ENCODE measurements at places on chromosomes 6 and 20. TPM values are rescaled to one million over a fixed set of nuclear protein-coding genes. Genes with fewer than 3 reads are reported as not detected.

DNA sequence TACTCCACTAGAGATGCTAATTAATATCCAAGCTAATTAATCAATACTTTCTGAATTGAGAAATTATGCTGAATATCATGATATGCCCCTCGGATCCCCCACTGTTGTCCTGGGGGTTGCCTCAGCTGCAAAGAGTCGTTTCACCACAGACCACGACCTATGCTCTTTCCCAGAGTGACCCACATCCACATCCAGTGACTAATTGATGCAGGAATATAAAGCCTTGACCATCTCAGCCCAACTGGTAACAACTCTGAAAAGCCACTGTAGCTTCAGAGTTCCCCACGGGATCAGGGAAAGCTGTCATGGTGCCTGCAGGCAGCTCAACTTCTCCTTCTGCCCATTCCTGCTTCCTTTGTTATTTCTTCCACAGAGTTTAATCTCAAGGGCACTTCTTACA, 116.9 kb downstream of the RWDD2A start:
- DNase-seq, result no peak

DNA sequence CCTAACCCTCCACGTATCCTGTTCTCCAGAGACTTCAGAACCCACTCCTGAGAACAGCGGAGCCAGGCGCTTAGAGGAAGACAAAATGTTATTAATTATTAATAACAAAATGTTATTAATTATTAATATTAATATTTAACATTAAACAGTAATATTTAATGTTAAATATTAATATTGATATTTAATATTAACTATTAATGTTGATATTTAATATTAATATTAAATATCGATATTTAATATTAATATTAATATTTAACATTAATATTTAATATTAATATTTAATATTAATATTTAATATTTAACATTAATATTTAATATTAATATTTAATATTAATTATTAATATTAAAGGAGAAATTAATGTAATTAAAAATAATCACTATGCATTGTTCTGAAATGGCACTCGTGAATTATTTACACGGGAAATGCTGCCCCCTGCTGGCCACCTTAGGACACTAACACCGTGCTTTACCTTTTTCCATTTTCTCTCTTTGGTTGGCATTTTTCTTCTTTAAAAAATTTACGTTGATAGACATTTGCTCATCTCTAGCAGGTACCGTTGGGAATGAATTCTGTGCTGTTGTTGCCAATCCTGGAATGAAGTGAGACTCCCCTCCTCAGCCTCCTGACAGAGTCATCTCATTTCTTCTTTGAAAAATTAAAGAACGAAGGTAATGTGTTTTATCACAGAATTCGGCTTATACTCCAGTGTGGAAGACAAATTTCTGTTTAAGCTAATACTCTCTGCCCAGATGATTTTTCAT, 7.5 kb upstream of the GGTLC1 start:
- peak; percentile 16 for DNase-seq

GRCh38 chr6:133985970-133986369, 32.9 kb downstream of the TBPL1 start:
- no peak for DNase-seq

HLA-DRB5 gene
- 10.6 TPM for total RNA-seq

BEND6 gene
- total RNA-seq, result not detected

CYP24A1 gene
- total RNA-seq, result not detected

BMP5 gene
- not detected for total RNA-seq

DNA sequence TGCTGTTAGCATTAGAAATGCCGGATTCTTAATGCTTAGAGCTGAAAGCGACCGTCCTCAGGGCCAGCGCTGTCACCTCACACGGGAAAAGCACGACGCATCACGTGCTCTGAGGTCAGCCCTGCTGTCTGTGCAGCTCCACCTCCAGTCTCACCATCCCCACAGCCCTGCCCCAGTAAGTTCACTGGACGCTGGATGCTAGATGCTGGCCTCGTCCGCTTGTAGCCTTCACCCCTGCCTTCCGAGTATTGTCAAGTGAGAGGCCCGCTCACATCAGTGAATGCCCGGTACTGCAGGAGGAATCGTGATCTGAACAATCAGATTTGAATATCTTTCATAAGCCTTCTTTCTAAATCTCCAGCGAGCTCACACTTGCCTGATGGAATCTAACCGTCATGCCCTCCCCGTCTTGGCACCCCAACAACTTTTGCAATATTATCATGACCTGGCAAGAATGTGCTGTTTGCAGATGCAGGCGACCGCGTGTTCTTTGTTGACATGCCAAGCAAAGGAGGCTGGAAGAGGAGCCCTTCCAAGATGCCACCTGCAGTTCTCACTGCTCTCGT, 64.9 kb downstream of the DLL1 start:
- DNase-seq, result no peak

RAD21L1 gene
- total RNA-seq, result not detected

SOX4 gene
- 20.8 TPM for total RNA-seq

DNA sequence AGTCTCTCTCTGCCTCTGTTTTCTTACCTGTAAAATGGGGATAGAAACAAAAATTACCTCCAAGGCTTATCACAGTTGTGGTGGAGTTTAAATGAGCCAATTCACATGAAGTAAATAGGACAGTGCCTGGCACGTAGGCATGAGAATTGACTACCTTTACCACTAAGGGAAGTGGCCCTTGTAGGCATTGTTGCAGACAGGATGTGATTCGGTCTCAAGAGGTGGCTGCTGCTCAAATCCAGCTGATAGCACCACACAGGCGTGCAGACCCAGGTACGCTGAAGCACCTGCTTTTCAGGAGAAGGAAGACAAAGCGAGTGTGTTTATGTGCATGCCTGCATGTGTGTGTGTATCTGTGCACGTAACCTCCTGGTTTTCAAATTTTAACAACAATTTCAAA, 108.6 kb downstream of the EYA2 start:
- no peak for DNase-seq

DNA sequence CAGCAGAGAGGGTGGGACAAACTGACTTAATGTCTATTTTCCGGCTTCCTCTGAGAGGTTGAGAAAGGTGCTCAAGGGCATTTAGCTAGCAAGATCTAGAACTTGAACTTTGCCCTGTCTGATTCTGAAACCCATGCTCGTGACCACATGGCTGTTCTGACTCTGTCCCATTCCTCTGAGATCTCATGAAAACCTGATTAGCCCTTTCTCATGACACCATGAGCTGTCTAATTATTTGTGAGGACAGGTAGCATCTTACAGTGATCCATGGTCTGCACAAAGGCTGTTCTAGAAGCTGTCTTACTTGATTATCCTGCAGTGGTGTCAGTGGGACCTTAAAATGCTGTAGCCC, 89.6 kb upstream of the TOX2 start:
- peak; percentile 6 for DNase-seq

ATP6V1G2 gene
- total RNA-seq, result 0.82 TPM

DNA sequence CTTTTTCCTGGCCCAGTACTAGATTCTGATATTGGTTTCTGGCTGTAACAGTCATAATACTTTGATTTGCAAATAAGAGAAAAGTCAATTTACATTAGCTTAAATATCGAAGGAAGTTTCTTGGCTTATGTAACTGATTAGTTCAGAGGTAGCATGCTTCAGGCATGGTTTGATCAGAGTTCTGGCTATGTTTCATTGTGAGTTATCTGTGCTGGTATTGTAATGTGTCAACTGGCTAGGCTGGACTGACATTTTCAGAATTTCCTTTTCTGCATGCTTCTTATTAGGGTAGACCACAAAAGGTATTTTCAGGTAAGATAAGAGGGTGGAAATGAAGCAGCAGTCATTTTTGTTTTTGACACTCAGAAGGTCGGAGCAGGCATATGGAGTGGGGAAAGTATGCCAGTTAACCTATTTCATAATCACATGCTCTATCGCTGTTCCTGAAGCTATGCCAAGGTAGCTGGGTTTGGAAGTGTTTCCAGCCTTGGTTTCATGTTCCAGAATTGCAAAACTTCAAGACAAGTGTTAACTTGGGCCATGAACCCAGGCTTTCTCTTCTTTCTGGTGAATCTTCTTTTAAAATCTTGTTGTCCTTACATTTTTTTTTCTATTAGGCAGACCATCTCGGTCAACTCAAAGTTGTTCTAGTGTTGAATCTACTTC, 244.9 kb downstream of the DHX35 start:
- no peak for DNase-seq

DNA sequence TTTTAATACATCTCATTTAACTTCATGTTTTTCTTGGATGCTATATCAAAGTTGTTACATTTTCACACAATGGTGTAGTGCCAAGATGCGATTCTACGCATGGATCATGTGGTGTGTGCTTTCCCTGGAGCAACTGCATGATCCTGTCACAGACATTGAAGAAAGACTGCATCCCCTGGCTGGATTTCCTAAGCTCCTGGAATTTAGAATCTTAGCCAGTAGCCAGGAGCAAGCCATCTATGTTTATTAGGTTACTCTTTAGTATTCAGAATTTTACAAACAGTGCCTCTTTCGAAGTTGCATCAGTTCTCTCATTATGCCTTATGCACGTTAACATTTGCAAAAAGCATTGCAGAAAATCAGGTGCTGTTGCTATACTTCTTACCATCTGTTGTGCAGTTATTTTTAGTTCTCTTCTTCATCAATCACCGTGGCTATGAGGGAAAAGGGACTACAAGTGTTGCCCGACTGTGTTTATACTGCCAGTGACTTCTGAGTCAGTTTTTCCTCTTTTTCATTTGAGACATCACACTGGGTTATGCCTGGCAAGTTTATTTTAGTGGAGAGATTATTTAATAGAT, 584.2 kb downstream of the BCKDHB start:
- no peak for DNase-seq

GRCh38 chr6:130622142-130622541, 205.1 kb upstream of the SMLR1 start:
- no peak for DNase-seq

IL20RA gene
- total RNA-seq, result not detected

DNA sequence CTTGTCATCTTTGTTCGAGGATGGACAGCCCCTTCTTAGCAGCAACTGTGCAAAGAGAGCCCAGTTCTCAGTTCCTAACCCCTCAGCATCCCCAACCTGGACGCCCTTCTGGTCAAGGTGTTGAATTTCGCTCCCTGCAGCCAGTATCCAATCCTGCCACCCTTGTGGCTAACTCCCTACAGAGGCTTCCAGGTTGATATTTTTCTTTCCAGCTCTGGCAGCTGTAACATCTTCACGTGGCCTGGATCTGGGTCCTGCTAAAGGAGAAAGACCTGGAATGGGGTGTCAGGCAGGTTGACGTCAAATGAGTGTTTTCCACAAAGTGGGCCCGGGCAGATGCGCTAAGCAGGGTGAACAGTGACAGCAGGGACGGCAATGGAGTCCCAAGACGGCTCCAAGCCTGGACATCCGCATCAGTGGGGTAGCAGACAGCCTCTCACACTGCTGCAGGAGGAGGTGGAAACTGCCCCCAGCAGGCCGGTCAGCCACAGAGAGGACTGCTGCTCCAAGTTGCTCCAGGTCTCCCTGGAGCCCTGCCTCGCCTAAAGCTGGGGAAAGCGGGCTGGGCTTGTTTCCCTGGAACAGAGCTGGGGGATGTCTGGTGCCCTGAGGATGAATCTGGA, 1.0 kb upstream of the YTHDF1 start:
- DNase-seq, result no peak

KHDC1 gene
- 6.7 TPM for total RNA-seq

GRCh38 chr6:153725456-153725855, 313.6 kb upstream of the OPRM1 start:
- DNase-seq, result no peak

DNA sequence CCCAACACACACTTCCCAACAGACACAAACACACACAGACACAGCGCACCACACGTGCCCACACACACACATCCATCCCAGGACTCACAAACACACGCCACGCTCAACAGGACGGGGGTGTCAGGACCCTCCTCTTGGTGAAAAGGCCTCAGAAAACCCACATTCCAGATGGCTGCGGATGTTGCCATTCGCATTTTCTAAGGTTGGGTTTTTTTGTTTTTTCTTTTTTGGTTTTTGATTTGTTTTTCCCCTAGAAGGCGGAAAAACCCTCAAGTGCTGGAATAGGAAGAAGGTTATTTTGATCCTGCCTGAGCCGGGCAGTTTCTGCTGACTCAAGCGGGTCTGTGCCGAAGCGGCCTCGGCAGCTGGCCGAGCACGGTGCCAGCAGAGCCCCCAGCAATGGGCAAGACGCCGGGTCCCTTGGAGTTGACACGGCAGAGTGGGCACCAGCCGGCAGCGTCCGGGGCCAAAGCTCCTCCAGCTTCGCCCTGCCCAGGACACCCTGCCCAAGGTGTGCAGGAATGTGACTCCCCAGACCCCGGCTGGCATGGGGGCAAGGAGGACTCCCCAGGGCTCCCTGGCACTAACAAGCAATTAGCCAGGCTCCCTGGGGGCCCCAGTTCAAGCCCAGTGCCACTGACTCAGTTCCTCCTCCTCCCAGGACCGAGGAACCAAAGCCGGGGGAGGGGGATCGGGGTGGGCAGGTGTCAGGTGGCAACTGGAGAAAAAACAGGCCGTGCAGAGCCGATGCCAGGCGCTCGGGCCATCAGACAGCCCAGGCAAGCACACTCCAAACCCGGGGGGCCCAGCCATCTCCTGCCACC, 40.9 kb upstream of the ZBP1 start:
- DNase-seq, result no peak

UNC93A gene
- total RNA-seq, result not detected

GRCh38 chr20:39309458-39309857, 347.3 kb downstream of the DHX35 start:
- DNase-seq, result no peak

SGK1 gene
- 74.0 TPM for total RNA-seq

DNA sequence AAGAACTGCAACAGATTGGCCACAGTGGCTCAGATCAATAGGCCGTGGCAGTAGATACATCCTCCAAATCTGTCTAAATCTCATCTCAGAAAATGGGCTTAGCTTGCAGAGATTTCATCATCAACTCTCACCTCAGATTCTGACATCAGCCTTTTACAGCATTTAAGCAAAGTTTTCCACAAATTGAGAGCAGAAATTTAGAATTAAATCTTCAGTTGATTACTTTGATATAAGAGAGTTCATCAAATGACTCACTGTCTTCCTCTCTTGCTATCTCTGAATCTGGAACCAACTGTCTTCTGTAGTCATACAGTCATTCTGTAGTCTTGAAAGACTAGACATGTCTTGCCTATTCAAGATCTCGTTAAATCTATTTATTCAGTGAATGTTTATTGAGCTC, 45.2 kb upstream of the CTAGE9 start:
- DNase-seq, result no peak

- no peak for DNase-seq
Measured at GRCh38 chr6:49980898-49981297, 11.5 kb upstream of the DEFB113 start.

DNA sequence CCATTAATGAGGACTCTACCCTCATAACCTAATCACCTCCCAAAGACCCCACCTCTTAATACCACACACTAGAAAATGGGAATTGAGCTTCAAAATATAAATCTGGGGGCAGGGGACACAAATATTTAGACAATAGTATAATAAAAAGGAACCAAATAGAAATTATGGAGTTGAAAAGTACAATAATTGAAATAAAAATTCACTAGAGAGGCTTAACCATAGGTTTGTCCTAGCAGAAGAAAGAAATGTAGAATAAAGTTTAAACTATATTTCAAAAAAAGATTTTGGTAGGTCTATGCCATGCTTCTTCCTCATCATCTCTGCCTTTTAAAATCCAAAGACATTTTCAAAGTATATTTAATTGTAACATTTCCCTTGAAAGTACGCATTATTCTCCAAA, 19.5 kb upstream of the HLA-DQA1 start:
- no peak for DNase-seq

GHRH gene
- total RNA-seq, result not detected

Measured in activated T-helper 2 cell treated with anti-CD3 and anti-CD28 coated beads, Interferon-gamma antibody, Interleukin-2, Interleukin-4, amounts not matched to agents 10 μg/mL and 5 μg/mL and 100 μg/mL, durations not matched to agents 14 hours and 24 hours and 36 hours (primary cell).